ENCODE measurements at places on chromosomes 13 and 19.

GRCh38 chr19:44847144-44848035, 1.3 kb downstream of the NECTIN2 start:
- peak; percentile 40 for DNase-seq

- DNase-seq: no peak
Observed at GRCh38 chr19:29606420-29606747, 301 bp downstream of the POP4 start.

- DNase-seq: peak; percentile 79
Observed at GRCh38 chr19:16303755-16304154, 20.9 kb upstream of the KLF2 start.

GRCh38 chr19:35618857-35619256, 6.3 kb downstream of the HAUS5 start:
- no peak for DNase-seq

GRCh38 chr13:81326913-81327312, 986.0 kb upstream of the SPRY2 start:
- no peak for DNase-seq

DNA sequence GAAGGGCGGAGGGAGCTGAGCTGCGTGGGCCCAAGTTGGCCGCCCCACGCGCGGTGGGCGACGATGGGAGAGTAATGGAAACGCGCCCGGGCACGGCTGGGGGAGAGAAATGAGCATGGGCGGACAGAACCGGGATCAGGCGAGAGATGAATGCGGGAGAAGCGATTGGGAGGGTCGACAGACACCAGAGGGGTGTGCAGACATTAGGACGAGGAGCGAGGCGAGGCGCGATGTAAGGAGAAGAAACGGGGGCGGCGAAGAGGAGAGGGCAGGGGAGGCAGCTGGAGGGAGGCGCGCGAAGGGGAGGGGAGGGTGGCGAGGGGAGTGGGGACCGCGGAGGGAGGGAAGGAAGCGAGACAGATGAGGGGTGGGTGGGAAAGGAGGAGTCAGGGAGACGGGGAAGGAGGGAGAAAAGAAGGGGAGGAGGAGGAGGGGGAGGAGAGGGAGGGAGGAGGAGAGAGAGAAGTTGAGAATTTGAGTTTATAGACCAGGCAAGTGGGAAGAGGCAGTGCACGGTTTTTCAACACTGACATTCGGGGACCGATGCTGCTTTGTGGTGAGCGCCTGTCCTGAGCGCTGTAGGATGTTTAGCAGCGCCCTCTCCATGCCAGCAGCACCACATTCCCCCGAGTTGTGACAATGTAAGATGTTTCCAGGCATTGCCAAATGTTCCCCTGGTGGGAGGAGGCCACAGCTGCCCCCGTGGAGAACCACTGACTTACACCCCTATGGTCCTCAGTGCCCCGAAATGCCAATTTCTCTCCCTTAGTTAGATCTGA, at the start of gene SHISA7:
Gene SHISA7 (minus strand): TSS at position 256 of the 779 bp plus-strand sequence. CDS start 437 bp downstream, outside the sequence.
- no peak for DNase-seq

DNA sequence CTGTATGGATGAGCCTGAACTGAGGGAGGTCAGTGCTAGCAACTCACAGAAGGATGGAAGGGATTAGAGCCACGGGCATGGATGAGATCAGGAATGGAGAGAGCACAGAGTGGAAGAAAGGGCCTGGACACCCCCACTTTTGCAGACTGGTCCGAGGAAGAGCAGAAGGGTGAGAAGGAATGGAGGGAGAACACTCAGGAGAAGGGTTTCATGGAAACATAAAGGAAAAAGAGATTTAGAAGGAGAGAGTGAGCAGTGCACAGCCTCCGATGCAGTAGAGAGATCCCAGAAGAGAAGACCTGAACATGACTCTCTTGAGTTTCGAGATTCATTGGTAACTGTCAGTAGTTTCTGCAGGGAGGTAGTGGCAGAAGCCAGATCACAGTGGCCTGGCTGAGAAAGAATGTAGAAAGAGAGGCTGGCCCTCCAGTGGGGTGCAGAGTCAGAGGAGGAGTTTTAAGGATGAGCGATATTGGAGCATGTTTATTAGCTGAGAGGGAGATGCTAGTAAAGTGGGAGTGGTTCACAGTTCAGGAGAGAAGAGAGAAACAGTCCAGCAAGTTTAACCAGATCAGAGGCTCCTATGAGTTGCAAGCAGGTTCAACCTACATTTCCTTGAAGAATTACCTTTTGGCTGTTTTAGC, 108.9 kb downstream of the ZAR1L start:
- DNase-seq: no peak

- no peak for DNase-seq
Observed at GRCh38 chr19:13844130-13844631, 32.8 kb upstream of the NANOS3 start.

- DNase-seq: no peak
Observed at GRCh38 chr19:51531349-51532315, at the start of gene SIGLEC6. Gene SIGLEC6, minus strand, starts transcription at chr19:51531670. Its CDS starts 22 bp downstream, at chr19:51531648.

GRCh38 chr13:95391362-95391761, 90.1 kb upstream of the ABCC4 start:
- DNase-seq: peak; percentile 55

GRCh38 chr13:68940049-68940448, 1167.6 kb upstream of the ATXN8OS start:
- no peak for DNase-seq

- peak; percentile 52 for DNase-seq
Observed at GRCh38 chr19:10043286-10043927, 30.1 kb downstream of the RDH8 start.

GRCh38 chr19:48740164-48740972, at the start of gene RASIP1:
Gene RASIP1, minus strand, starts transcription at chr19:48740610. Its CDS starts 328 bp downstream, at chr19:48740282.
- DNase-seq: no peak

- no peak for DNase-seq
Observed at GRCh38 chr13:78593652-78594455, 9.5 kb downstream of the POU4F1 start.
